Central memory CD4-positive, alpha-beta T cell (primary cell): ENCODE measurements at places on chromosomes 1 and 21.

GRCh38 chr1:34419663-34420136 lies 243.0 kb downstream of the C1orf94 start:
- DNase-seq, result no peak

DNA sequence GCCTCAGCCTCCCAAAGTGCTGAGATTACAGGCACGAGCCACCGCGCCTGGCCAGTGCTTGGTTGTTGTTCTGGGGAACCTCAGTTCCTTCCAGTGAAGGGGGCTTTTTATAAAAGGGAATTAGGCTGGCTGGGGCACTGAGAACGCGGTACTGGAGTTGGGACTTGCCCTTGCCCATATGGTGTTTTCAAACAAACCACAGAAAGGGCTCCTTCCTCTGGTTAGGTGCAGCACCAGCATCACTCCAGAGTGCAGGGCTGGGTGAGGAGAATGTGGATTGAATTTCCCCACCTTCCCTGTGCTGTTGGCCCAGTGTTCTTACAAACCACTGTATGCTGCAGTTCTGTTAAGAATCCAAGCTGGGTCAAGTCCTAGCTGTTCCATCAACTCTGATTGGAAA lies 5.3 kb downstream of the MAN1C1 start:
- DNase-seq, result no peak

DNA sequence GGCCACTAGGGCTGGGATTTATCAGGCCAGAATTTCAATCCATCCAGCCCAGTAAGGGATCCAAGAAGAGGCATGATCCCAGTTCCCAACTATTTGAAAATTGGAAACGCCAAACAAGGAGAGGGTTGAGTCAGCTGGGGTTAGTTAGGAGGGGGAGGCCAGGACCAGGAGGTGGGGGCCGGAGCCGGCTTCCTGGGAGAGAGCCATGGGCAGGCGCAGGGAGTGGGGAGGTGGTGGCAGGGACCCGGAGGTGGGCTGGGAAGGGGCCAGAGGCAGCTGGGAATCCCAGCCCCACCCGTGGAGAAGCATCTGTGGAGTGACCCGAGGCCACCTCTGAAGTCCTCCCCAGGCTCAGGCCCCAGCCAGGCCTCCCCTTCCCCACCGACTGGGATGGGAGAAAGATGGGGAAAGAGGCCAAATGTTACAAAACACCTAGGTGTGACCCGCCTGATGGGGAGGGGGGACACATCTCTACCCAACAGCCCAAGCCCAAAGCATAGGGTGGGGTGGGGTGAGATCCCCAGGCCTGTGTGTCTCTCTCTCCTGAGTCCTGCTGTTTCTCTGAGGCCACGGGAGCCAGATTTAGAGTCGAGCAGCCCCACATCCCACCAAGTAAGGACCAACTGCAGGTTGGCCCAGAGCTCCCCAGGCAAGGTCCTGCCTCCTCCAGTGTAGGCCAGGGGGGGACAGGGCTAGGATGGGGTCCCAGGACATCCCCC lies 10.1 kb downstream of the HSPG2 start:
- no peak for DNase-seq

DNA sequence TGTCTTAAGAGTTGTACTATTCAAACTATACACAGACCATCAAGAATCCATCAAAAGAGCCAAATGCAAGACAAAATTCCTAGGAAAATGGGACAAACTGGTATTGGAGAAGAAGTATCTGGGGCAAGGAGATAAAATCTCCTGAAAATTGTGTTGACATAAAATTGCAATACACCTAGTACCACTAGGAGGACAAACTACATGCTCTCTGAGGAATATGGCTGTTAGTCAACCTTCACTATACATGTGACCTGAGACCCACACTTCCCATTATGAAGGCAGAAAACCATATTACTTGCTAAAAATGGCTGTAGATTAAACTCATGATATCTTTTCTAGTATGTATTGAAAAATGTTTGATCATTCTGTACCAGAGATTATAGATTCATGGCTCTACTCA lies 30.0 kb downstream of the IRF2BP2 start:
- no peak for DNase-seq

DNA sequence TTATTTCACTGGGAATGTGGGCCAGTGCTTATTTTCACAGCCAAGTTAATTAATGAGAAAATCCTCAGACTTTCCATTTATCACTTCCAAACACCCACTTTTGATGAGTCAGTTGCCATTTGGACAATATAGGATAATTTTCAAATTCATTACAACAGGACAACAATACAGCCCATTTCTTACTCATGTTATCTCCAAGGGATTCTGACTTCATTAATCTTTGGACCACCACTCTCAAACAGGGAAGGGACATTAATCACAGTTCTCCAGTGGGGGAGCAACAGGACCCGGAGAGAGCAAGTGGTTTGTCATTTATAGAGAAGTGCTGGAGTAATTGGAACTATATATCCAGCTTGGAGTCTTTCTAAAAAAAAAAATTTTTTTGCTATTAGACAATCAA lies 38.7 kb downstream of the JUN start:
- no peak for DNase-seq

DNA sequence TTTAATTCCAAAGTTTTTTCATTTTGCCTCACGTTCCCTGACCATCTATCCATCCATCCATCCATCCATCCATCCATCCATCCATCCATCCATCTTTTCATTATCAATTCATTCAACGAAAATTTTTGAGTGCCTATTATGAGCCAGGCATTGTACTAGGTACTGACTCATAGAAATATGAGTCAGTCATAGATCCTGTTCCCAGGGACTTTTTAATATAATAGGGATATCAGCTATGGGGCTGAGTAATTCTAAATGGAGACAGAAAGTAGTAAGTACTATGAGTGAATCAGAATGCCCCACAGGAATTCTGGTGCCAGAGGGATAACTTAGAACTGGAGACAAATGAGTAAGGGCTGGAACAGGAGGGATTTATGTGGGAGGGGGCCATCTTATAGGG lies 49.8 kb upstream of the GNG12 start:
- DNase-seq, result no peak

DNA sequence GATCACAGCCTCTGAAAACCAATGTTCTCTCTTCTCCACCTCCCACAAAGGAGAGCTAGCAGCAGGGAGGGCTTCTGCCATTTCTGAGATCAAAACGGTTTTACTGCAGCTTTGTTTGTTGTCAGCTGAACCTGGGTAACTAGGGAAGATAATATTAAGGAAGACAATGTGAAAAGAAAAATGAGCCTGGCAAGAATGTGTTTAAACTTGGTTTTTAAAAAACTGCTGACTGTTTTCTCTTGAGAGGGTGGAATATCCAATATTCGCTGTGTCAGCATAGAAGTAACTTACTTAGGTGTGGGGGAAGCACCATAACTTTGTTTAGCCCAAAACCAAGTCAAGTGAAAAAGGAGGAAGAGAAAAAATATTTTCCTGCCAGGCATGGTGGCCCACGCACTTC lies 35.8 kb upstream of the TDRD10 start:
- peak; percentile 22 for DNase-seq

DNA sequence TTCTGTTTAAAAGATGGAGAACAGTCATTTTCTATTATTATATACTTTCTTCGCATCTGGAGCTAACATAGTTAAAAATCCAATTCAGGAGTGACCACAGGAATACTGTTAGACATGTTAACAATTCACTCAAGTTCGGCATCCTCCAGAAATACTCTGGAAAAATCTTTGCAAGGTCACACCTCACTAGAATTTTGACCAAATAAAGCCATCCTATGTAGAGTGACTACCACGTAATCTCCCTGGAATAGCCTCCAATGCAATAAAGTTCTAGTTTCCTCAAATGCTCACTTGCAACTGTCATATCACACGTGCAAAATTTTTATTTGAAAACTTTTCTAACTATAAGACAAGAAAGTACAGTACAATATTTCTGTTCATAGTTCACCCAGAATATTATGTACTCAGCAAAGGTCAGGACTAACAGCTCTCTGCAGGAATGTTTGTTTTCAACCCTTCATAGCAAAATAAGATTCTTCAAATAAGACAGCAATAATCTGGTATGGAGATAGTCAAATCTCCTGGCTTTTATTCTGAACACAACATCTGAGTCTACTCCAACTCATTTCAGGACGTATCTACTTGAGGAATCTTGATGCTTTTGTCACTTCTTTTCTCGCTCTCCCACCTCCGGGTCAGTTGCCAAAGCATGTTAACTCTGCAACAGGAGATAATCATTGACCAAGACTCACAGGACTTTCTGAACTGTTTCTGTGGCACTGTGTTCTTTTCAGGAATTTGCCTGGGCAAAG lies 82.6 kb downstream of the GDAP2 start:
- DNase-seq, result no peak

DNA sequence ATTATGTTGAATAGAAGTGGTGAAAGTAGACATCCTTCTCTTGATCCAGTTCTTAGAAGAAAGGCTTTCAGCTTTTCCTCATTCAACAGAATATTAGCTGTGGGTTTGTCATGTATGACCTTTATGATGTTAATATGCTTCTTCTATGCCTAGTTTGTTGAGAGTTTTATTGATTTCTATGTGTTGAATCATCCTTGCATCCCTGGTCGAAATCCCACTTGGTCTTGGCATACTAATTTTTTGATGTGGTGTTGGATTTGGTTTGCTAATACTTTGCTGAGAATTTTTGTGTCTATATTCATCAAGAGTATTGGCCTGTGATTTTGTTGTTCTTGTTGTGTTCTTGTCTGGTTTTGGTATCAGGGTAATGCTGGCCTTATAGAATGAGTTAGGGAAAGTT lies 20.9 kb downstream of the CD55 start:
- no peak for DNase-seq

DNA sequence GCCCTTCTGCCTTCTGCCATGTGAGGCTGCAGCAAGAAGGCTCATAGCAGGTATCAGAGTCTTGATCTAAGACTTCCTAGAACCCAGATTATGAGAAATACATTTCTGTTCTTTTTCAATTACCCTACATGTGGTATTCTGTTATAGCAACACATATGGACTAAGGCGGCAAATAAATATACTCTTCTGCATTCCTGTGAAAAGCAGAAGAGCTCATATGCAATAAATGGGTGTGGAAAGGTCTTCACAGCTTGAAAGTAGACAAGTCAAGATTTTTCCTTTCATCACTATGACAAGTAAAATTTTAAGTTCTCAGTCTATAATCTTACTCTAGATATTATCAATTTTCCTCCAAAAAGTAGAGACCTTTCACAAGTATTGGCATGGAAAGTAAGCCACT lies 36.6 kb downstream of the TNFSF18 start:
- DNase-seq, result no peak

GRCh38 chr1:155083865-155084721 lies 5.5 kb downstream of the EFNA3 start:
- DNase-seq, result no peak

DNA sequence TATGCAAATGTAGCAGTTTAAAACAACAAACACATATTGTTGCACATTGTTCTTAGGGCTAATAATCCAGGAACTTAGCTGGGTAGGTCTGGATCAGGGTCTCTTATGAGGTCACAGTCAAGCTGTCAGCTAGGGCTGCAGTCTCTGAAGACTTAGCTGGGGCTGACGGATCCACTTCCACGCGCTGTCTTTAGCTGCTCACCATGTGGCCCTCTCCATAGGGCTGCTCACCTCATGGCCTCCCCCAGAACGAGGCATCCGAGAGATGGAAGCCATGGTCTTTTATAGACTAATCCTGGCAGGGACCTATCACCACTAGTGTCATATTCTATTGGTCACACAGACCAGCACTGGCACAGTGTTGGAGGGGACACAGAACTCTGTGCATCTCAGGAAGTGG lies 8.7 kb upstream of the OXCT2 start:
- no peak for DNase-seq

DNA sequence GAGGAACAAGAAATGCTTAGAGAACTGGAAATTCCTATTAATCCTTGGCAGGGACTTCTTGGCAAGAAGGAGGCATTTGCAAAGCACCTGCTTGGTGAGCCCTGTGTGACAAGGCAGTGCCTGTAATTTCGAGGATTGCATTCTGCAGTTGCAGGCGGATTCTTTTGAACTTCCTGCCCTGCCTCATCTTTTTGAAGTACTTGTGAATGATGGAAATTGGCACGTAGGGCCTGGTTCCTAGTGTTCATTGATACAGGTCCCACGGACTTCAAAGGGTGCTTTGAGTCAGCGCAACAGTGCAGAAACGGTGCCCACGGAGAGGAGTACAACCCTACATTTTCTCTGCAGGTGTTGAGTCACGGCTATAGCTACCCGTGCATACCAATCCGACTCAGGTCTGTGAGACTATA lies 6.4 kb downstream of the HUNK start:
- no peak for DNase-seq

DNA sequence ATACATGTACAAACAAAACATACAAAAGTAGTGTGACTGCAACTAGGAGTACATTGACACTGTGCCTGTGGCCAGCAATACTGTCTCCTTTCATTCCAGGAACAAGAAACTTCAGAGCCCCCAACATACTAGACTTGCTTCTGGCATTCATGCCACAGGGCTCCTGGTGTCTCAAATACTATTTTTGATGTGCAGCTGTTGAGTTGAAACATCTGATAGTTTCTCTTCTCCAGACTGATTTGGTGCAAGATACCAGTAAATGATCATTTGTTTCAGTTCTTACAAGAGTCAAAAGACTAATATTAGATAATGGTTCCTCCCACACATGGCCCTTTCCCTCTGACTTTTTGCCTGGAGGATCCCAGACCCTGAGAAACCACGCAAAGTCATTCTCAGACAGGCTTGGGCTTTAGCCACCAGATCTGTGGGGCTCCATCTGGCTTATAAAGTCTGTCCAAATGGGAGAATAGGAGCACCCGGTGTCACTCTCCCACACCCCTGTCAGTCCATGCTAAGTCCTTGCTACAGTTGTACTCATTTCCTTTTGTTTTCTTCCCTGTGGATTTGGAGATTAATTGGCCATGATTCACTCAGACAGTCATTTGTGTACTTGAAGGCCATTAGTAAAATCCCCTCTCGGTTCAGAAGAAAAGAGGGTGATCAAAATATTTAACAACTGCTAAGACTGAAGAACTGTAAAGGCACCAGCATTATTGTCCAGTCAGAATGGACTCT lies 163.5 kb upstream of the RUNX1 start:
- no peak for DNase-seq

- no peak for DNase-seq
Measured at GRCh38 chr1:10250663-10251062, 40.3 kb downstream of the KIF1B start.

GRCh38 chr1:193355178-193355577 lies 168.8 kb upstream of the B3GALT2 start:
- no peak for DNase-seq

DNA sequence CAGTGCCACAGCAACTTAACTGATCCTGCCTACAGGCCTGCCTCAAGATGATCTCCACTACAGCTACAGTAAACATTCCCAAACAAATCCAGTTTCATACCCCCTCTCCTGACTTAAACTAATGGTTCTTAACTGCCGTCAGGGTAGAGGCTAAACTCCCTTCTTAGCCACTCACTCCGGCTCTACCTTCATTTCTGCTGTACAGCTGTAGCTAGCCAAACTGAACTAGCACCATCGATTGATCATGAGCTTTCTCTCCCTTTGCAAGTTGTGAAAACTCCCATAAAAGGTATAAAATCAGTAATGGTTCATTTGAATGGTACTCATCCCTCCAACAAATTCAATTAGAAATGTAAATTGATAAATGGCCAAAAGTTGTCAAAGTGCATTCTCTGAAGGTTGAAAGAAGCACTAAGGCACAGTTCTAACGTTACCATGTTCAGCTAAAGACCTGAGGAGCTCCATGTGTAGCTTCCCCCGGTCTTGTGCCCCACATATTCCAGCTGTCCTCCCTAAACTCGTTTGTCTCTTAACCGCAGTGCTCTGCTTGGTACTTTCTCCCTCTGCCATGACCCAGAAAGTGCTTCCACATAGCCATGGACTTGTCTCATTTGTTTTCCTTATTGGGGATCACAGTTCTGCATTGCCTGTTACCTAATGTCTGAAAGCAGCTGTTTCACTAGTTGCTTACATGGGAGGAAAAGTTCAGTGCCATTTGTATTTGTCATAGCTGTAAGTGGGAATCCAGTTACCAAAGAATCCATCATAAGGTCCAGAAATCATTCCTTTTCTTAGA lies 49.8 kb downstream of the DHX9 start:
- DNase-seq, result no peak
